Activated T-cell treated with anti-CD3 and anti-CD28 coated beads, Interleukin-2, amount 50 U/mL, for 72 hours (primary cell): ENCODE measurements at places on chromosomes 6 and 20. TPM values are rescaled to one million over a fixed set of nuclear protein-coding genes. Genes with fewer than 3 reads are reported as not detected.

CCN2 gene
- total RNA-seq, result not detected

MED20 gene
- total RNA-seq, result 34.6 TPM

ASIP gene
- total RNA-seq, result not detected

RIPOR3 gene
- total RNA-seq, result 0.14 TPM

DNPH1 gene
- total RNA-seq, result 42.3 TPM

SIRPB2 gene
- total RNA-seq, result not detected

EYA2 gene
- not detected for total RNA-seq

C20orf204 gene
- total RNA-seq, result 28.6 TPM
